ENCODE measurements at places on chromosomes 2 and 18.

- DNase-seq: no peak
Observed at GRCh38 chr2:204049635-204050034, 113.1 kb downstream of the ICOS start.

GRCh38 chr2:207459990-207460757 is 69.6 kb upstream of the CREB1 start:
- DNase-seq: no peak

DNA sequence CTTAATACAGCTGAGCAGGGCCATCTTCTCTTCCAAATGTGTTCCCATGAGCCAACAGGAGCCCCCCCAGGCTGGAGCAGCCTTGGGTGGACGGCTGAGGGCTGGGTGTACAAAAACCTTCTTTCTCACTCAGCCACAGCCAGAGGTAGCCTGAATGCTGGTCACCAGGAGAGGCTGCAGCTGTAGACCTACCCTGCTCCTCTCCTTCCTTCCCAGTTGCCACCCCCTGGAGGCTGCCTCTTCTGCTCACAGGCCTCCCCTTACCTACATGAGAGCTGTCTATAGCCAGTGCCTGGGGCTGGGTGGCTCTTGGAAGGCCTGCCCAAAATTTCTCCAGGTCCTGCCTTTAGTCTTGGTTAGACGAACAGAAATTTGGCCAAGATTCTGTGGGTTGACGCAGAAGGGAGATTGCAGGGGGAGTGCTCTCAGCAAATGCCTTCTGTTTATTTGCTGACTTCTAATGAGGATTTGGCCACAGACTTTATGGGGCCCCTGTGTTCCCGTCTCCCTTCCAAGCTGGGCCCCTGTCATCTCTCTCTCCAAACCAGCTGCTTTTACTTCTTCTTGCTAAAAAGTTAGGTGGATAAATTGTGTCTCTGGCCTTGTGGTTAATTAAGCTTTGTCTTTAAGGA is 18.3 kb downstream of the CELF4 start:
- no peak for DNase-seq

- no peak for DNase-seq
Observed at GRCh38 chr2:178025551-178026185, 46.9 kb downstream of the PDE11A start.

GRCh38 chr2:31736695-31737454 is 156.1 kb upstream of the SRD5A2 start:
- no peak for DNase-seq

DNA sequence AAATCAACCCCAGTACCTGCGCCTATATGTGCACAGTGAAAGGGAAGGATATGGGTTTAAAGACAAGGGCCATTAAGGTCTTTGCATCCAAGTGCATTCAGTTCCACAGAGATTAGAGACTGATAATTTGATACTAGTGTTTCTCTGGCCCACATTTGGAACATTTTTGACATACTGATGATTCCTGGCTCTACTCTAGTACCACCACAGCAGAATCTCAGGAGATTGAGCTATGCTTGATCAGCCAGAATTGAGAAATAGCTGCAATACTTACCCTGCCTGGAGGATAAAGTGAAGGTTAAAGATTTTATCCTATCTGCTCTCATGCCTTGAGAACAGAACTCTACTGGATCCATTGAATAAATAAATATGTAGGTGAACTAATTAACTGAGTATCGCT is 1267.8 kb downstream of the SUCLG1 start:
- DNase-seq: no peak

- peak; percentile 42 for DNase-seq
Observed at GRCh38 chr18:50312296-50313030, 25.0 kb upstream of the CXXC1 start.

- no peak for DNase-seq
Observed at GRCh38 chr2:209648714-209649113, 122.9 kb upstream of the UNC80 start.

DNA sequence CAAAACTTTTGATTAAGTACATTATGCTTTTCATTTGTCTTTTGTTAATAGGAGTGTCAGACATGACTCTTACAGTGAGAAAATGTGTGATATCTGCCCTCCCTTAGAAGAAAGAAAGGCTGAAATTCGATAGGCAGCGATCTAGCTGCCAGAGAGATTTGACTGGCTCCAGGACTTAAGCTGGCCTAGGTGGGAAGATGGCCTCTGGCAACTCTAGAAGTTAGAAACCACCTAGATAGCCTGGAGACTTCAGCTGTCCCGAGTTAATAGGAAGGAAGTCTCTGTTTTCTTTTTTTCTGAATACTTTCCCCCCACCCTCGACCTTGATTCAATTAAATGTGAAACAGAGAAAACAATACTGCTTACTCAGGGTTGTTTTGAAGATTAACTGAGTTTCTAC is 1194.7 kb upstream of the CRIM1 start:
- DNase-seq: no peak

- peak; percentile 75 for DNase-seq
Observed at GRCh38 chr2:127080938-127081755, 25.8 kb downstream of the BIN1 start.

- DNase-seq: no peak
Observed at GRCh38 chr2:75130171-75130570, 69.1 kb downstream of the TACR1 start.

DNA sequence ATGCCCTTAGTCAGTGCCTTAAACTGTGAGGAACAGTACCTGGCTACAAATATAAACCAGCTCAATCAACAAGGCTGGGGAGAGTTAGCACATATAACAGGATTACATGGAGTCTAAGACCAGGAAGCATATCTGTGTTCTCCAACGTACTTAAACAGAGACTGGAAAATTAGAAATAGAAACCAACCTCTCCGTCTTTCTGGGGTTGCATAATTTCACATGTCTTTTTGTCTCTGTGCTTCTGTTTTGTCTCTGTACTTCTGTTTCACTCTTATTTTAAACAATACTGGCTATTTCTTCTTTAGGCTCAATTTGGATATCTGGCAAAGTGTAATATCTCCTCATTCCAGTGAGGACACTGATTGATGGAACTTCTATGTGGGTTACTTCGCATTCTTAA is 749.0 kb upstream of the ZEB2 start:
- no peak for DNase-seq

DNA sequence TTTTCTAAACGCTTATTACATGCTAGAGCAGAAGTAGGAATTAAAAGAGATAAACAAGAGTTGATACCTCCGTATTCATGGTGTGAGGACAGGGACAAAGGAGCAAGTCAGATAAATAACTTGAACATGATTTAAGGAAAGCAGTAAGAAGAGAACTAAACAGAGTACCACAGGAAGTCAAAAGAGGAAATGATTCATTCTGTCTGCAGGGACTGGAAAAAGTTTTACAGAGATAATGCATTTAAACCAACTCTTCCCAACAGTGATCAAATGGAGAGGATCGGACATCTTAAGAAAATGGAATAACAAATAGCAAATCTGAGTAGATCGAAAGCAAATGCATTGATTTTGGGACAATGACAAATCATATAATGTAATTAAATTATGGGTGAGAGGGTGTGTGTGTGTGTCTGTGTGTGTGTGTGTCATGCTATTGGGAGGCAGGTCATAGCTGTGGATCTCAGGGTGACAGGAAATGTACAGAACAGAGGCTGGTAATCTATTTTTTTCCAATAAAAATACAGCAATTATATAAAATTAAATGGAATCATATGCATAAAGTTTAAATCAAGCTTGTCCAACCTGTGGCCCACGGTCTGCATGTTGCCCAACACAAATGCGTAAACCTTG is 113.4 kb downstream of the MC4R start:
- no peak for DNase-seq

DNA sequence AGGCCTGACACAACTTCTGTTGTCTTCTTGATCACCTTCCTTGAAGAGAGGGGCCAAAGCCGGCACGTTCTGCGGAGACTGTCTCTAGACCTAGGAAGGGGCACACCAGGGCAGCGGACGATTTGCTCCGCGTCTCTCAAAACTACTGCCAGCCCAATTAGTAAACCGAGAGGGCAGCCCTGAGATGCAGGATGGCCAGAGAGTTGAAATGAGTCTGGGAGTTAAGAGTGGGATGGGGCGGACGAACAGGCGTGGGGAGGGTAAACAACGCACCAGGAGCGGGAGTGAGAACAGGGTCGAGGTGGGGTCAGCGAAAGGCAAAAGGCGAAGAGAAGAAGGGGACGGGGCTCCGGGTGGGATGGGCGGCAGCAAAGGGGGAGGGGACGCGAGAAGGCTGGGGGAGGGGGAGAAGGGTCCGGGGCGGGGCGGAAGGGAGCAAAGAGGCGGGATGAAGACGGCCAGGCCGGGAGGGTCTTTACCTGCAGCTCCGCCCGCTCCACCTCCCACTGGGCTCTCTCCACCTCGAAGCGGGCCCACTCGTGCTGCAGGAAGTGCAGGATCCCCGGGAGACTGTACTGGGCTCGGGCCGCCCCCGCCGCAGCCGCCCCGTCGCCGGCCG is 476 bp downstream of the STRN start:
- DNase-seq: no peak

- DNase-seq: no peak
Observed at GRCh38 chr18:75109819-75110218, 99.1 kb downstream of the PTGR3 start.

DNA sequence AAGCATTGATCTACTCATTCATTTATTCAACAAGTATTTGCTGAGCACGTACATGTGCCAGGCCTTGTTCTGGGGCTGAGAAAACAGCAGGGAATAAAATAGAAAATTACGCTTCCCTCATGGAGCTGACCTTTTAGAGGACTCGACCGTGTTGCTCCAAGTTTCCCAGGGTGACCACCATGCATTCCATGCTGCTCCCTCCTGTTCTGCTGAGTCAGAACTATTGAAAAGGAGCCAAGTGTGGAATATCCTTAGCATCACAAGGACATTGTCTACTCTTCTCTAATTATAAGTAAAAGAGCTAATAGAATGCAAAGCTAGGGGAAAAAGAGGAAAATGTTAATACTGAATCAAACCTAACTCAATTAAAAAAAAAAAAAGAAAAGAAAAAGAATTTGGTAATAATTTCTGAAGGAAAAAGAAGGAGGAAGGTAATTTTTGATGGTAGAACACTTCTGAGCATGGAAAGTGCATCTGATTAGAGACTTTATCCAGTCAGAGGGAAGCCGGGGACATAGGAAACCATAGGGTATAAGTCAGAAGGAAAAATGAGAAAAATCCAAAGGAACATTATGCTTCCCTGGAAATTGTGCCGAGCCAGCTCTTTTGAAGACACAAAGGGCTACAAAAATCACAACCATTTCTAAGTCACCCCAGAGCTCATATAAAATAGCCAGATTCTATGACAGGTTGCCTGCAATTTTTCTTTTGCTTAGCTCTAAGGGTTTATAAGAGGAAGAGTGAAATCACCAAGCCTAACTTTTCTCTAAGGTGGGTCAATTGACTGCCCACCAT is 339.4 kb downstream of the RND3 start:
- no peak for DNase-seq

GRCh38 chr2:188785061-188785460 is 189.1 kb upstream of the COL3A1 start:
- no peak for DNase-seq

DNA sequence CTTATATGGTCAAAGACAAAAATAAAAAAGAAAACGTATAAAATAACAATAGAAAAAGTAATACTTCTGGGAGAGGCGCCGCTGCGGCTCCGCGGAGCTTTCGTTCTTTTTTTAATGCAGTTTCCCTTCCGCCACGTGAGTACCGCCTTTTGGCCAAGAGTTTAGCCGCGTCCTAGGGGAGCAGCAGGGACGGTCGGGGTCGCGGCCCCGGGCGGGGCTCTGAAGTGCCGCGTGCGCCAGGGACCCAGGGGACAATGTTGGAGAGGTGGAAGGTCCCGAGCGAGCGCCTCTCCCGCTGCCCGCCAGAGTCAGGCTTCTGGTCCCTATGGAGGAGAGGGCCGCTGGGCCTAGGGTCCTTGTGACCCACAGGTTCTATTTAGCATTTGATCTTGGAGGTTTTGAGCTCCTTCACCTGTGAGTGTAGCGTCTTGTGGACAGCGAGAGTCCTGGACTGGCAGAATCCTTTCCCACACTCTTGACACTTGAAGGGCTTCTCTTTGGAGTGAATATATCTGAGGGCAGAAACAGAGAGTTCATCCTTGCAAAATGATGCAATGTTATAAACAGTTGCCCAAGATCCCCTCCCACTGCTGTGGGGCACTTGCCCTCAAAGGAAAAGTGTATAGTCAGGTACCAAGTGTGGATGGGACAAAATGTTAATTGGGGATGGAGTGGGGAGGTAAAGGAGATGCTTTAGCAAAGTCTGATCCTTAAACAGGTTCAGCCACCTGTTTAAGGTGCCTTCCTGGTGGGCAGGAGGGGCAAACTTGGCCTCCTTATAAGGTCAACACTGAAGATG is 6.3 kb downstream of the OSR1 start:
- DNase-seq: no peak

GRCh38 chr2:226548732-226549131 is 250.9 kb downstream of the IRS1 start:
- no peak for DNase-seq

- DNase-seq: no peak
Observed at GRCh38 chr2:86298411-86299390, 38.7 kb downstream of the REEP1 start.

DNA sequence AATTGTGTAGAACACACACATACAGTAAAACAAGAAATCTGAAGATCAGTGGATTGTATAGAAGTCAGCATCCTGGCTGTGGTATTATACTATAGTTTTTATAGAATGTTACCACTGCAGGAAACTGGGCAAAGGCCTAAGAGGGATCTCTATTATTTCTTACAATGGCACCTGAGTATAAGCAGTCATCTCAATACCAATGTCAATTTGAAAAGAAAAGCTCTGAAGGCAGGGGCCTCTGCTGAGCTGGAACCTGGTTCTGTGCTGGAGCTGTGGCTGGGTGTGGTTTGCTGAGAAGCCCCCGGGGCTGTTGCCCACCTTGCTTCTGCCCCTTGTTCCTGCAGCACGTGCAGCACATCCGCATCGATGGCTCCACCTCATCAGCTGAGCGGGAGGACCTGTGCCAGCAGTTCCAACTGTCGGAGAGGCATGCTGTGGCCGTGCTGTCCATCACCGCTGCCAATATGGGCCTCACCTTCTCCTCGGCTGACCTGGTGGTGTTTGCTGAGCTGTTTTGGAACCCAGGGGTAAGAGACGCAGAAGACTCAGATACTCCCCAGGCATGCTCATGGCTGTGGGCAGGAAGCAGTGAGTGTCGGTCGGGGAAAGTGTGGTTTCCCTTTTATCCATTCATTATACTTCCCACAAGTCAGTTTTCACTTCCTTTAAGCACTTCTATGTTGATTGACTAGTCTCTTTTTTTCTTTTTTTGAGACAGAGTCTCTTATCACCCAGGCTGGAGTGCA is 23.5 kb upstream of the RPL37A start:
- DNase-seq: no peak

DNA sequence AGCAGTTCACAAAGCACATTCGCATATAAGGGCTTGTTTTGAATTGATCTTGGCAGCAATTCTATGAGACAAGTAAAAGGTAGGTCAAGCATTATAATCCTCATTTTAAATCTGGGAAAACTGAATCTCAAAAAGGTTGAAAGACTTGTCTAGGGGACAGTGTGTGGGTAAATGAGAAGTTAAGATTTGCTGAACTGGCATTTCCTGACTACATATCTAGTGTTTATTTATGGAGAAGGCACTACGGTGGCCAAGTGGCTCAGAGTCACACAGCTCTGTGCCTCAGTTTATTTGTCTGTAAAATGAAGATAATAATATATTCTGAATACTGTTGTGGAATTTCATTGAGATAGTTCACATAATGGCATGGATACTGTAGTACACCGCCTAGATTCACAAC is 16.3 kb upstream of the IL1RN start:
- no peak for DNase-seq

GRCh38 chr2:43001055-43001378 is 208.6 kb upstream of the HAAO start:
- DNase-seq: no peak

- DNase-seq: peak; percentile 67
Observed at GRCh38 chr2:230589497-230590015, 123.1 kb upstream of the CAB39 start.
